NCI-H1092 (cell line): ENCODE measurements at places on chromosomes 2 and 18.

DNA sequence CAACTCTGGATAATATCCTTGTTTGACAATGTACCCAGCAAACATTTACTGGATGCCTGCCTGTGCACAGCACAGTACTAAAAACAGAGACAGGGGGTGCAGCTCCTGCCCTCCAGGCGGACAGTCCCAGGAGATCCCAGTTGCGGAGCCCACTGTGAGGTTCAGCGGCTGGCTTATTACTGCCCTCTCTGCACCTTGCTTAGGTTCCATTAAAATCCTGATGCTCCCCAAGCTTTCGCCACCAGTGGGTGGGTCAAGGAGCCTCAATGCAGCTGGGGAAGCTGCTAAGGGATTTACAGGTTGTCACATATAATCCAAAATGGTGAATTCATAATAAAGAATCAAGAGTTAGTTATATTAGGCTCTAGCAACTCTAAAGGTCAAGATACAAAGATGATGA is 38.3 kb downstream of the CRACDL start:
- no peak for DNase-seq

- no peak for DNase-seq
These were observed 8.9 kb upstream of the PDE1A start for GRCh38 chr2:182435754-182436153.

DNA sequence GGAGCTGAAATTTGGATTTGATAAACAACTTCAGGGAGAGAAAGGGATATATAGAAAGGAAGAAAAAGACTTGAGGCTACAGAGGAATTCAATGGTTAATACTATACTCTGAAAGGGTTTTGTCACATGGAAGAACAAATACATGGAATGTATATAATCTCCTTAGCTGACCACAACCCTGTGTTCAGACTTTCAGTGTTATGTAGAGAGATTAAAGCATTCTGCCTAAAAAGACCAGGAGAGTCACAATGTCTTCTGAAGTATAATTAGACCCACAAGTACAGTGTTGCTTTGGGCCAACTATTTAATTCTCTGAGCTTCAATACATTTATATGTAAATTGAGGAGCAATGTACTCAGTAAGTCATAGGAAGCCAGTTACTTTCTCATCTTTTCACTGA is 123.8 kb upstream of the FSHR start:
- no peak for DNase-seq

GRCh38 chr2:120814352-120814751 is 78.7 kb downstream of the GLI2 start:
- no peak for DNase-seq

DNA sequence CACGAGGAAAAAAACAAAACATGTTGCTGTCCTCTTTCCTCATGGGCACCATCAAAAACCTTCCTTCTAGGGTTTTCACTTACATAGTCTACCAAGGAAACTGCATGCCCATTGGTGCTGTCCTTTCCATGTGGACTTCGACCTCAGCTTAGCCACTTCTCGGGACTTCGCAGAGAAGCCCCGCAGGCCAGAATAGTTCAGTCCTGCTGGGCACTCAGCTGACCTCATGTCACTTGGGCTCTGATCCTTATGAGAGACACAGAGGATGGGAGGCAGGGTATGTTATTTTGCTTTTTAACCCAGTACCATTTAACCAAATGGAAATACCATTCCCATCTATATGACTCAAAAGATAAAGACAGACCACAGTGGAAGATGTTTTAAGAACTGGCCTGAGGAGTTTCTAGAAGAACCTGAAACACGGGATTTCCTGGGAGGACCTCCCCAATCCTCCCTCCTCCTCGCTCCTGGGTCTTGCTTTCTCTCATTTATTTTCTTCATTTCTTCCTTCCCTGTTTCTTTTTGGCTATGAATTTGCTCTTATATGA is 28.4 kb downstream of the AAK1 start:
- DNase-seq = no peak

DNA sequence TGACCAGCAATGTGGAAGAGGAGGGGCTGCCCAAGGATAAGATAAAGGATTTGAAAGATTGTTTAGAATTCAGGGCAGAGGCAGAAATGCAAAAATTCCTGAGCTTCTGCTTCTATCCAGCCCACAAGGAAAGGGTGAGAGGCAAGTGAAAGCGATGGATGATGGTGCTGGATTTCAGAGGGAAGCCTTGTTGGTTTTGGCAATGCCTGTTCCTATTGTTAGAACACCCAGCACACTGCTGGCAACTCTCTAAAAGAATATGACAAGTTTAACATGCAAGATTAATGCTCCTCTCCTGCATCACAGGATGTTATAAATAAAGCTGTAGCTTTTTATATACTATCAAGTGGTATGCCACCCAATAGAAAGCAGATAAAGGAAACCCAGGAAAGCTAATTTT is 92.6 kb downstream of the ZNF385B start:
- DNase-seq = no peak

- DNase-seq = no peak
These were observed 68.6 kb downstream of the TGOLN2 start for GRCh38 chr2:85259101-85259590.

- no peak for DNase-seq
These were observed 117.3 kb upstream of the ZFP36L2 start for GRCh38 chr2:43343573-43344304.

DNA sequence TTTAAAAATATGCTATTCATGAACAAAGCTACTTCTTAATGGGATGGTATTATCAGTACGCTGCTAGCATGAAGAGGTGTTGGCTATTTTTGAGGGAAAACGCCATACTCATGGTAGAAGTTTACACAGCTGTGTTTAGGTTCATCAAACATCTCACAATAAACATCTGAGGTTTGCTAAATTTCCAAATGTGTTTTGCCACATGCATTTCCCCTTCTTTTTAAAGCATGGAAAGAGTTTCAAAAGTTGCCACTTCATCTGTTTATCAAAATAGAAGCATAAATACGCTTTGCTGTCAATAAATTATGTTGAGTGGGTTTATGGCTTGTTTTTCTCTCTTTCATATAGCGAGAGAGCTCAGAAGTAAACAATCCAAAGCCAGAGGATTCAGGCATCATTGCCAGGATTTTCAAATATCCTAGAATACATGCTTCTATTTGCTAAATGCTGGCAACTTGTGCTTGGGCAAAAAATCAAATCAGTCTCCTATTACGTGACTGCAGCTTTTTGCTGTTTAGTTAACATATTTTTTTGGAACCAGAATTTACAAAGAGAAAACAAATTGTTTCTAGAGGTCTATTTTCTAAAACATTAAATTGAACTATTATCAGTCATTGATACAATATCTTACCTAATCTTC is 1919.9 kb upstream of the LRRTM1 start:
- DNase-seq = peak; percentile 0

GRCh38 chr2:238943338-238944067 is 95.6 kb downstream of the TWIST2 start:
- no peak for DNase-seq

GRCh38 chr2:160670618-160671017 is 177.0 kb upstream of the RBMS1 start:
- no peak for DNase-seq

GRCh38 chr2:159118115-159118858 is 149.8 kb downstream of the TANC1 start:
- DNase-seq = peak; percentile 66

- no peak for DNase-seq
These were observed 78.5 kb downstream of the TANC1 start for GRCh38 chr2:159046966-159047365.

- no peak for DNase-seq
These were observed 244.3 kb downstream of the FAM210A start for GRCh38 chr18:13481820-13482617.

- DNase-seq = no peak
These were observed 57.4 kb upstream of the LRRTM1 start for GRCh38 chr2:80361904-80362303.
